Stimulated activated CD4-positive, alpha-beta T cell treated with anti-CD3 and anti-CD28 coated beads, Interleukin-1b, Interleukin-23, amount 100 ng/mL, for 1 hour (primary cell): ENCODE measurements at places on chromosomes 5 and 9.

DNA sequence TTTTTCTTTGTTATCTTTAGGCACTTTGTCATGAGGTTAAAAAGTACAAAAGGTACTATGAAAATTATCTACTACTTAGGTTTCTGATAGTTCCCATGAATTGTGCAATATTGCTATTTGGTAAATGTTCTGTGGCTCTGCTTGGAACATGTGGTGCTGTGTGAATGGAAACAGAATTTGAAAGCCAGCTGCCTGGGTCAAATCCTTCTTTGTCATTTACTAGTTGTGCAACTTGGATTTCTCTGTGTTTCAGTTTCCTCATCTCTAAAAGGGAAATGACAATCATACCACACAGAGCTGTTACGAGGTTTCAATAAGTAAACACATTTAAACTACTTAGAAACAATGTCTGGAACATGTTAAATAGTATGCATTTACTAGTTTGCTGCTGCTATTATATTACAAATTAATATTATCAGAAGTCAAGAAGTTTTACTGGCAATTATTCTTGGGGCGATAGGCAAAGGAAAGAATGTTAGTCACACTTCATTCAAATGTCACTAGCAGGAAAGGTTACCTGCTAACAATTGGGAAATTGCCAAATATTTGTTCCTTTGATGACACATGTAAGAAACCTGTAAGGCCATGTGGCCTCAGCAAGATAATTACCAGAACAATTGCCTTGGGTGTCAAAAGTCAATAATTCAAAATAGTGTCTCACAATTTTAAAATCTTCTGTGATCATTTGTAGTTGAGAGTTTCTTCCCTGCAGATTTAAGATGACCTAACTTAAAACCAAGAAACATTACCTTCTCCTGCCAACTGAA lies 184.8 kb downstream of the KIAA0825 start:
- DNase-seq: no peak

DNA sequence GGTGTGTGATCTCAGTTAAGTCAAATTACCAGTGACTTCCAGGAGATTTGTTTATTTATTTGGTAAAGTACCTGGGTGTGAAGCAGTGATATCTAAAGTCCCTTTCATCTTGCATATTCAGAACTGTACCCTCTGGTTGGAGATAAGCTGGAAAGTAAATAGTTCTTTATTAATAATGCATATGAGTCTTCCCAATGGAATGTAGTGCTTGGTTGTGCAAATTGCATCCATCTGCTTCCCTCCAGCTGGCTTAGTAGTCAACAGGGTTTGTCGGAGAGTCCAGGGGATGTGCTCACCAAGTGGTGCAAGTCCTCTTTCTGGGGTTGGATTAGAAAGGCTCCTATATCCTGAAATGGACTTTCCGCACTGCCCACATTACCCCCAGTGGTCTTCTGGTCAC lies 42.0 kb downstream of the TRPM3 start:
- DNase-seq: no peak

DNA sequence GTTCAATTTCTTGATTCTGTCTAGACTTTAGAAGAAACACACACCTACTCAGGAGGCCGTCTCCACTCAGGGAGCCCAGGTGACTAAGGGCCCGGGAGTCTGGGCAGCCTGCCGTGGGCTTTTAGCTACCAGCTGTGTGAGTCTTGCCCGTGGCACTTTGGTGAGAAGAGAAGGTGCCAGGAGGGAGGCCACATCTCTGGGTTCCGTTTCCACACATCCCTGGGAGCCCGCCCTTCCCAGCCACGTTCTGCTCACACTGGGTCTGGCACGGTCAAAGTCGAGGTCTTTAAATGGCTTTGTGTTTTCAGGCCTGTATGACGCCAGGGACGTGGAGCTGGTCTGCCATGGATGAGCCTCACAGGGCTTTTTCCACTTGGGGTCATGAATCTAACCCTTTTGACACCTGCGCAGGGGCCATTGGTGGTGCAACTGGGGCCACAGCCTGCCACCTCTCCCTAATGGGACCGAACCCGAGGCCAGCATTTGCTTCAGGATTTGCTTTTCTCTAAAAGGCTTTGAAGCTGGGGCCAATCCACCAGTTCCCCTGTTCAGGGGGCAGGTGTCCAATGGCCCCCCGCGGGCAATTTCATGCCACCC lies 17.2 kb upstream of the FCN2 start:
- no peak for DNase-seq

GRCh38 chr5:37506722-37507121 lies 127.6 kb downstream of the WDR70 start:
- DNase-seq: no peak

GRCh38 chr9:127452691-127453090 lies 1.4 kb downstream of the LRSAM1 start:
- no peak for DNase-seq

DNA sequence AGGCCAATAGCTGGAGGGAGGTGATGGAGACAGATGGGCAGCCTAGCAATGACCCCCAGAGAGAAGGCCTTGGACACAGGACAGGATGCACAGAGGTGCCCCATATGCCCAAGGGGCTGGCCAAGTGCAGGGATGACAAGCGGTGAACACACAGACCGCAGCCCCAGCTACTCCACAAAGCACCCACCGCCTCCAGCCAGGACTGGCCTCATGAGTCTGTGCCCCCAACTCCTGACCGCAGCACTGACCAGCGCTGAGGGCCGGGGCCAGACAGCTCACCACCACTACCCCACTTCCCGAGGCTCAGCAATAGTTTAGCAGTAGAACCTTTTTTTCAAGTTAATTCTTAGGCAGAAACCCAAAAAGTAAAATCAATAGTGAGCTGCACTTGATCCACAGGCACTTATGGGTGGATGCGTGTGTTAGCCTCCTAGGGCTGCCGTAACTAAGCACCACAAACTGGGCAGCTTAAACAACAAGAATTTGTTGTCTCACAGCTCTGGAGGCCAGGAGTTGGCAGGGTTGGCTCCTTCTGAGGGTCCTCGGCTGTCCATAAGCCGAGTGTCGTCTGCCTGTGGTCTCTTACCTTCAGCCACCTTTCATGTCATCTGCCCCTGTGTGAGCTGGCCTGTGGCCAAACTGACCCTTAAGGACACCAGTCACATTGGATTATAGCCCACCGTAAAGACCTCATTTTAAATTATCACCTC lies 14.1 kb downstream of the ROR2 start:
- no peak for DNase-seq

GRCh38 chr5:26519245-26519644 lies 519.1 kb downstream of the CDH9 start:
- DNase-seq: no peak

DNA sequence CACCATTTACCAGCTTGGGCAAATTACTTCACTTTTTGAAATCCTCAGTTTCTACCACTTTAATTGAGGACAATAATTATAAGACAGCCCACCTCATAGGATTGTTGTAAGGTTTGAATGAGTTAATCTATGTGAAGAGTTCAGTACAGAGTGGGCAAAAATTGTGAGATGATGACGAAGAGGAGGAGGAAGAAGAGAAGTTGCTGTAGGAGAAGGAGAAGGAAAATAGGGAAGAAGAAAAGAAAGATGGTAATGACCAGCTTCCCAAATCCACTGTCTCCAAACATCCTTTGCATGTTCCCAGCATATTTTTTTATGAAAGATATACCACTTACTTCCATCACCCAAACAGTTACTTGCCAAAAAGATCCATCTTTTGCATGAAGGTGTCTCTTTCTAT lies 291.2 kb downstream of the EBF1 start:
- DNase-seq: no peak

GRCh38 chr5:34012791-34013190 lies 4.9 kb upstream of the AMACR start:
- DNase-seq: no peak

DNA sequence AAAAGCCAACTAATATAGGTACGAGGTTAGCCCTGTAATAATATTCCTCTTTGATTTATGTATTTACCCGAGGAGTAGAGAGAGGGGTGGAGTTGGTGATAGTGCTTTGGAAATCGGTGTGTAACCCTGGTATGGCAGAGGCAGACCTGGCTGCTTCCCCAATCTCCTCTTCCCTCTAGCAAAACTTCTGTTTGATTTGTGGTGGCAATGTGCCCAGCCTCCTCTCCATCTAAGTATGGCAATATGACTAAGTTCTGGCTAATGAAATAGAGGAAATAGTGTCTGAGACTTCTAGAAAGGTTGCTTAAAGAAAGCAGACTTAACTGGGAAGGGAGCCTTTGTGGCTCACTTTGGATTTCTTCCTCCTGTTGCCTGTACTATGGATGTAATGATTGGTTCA lies 491.1 kb downstream of the ENC1 start:
- DNase-seq: no peak

DNA sequence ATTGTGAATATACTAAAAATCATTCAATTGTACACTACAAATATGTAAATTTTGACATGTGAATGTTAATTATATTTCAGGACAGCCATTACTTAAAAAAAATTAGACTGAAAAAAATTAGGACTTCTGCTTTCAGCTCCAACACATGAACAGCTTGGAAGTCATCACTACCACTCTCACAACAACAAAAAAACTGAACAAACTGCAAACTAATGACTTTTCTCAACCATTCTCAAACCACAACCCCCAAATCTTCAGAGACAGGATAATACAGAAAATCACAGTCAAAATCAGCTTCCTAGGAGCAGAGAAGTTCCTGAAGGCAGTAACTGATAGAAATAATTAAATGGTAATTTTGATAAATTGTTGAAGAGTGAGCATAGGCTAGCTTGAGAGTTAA lies 686.4 kb downstream of the TLE1 start:
- DNase-seq: no peak
